GM13976 (cell line): ENCODE measurements at places on chromosomes 7 and 10.

- DNase-seq: no peak
Measured at GRCh38 chr10:15546606-15547005, 173.1 kb downstream of the ITGA8 start.

- no peak for DNase-seq
Measured at GRCh38 chr10:120369856-120370276, 87.2 kb upstream of the PLPP4 start.

GRCh38 chr10:69573056-69573806 lies at the start of gene NEUROG3:
Gene NEUROG3 (minus strand): TSS chr10:69573422. CDS start chr10:69573043, 379 bp downstream.
- DNase-seq: peak; percentile 72

GRCh38 chr10:97353945-97354344 lies 19.4 kb upstream of the FRAT2 start:
- no peak for DNase-seq

GRCh38 chr10:119165171-119166117 lies at the start of gene SFXN4:
Gene SFXN4 (minus strand): TSS chr10:119165714. CDS start chr10:119165647, 67 bp downstream.
- peak; percentile 93 for DNase-seq

- no peak for DNase-seq
Measured at GRCh38 chr7:938546-939185, 15.8 kb downstream of the ADAP1 start.

GRCh38 chr7:20237464-20238193 lies 20.4 kb upstream of the MACC1 start:
- no peak for DNase-seq

DNA sequence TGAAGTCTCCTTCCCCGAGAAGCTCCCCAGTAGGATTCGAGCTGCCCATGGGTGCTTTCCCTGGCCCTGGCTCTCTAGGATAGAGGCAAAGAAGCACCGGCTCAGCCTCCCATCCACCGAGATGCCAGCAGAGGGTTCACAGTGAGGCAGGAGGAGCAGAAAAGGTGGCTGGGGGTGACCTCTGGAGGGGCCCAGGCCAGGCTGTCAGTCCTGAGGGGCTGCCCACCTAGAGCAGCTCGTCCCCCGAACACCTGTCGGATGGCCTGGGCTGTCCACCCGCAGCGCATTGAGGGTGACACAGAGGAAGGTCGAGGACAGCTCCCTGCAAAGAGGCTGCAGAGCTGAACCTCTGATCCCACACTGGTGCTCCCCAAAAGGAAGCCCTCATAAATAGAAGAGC lies 167.2 kb upstream of the PPP2R2D start:
- no peak for DNase-seq

DNA sequence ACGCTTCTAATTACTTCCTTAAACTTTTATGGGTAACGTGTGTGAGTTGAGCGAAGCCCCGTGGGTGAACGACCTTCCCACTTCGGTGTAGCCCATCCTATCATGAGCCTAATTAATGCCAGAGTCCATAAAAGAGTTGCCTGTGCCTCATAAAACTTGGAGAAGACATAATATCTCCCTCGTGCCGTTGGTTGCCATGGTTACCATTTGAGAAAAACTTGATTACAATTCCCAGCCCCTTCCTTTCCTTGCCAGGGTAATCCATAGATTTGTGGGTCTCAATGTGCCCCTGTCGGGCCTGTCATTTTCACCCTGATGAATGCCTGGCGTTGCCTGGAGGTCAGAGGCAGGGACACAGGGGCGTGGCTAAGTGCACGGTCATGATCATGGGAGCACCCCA lies 127.1 kb downstream of the GLRX3 start:
- no peak for DNase-seq

DNA sequence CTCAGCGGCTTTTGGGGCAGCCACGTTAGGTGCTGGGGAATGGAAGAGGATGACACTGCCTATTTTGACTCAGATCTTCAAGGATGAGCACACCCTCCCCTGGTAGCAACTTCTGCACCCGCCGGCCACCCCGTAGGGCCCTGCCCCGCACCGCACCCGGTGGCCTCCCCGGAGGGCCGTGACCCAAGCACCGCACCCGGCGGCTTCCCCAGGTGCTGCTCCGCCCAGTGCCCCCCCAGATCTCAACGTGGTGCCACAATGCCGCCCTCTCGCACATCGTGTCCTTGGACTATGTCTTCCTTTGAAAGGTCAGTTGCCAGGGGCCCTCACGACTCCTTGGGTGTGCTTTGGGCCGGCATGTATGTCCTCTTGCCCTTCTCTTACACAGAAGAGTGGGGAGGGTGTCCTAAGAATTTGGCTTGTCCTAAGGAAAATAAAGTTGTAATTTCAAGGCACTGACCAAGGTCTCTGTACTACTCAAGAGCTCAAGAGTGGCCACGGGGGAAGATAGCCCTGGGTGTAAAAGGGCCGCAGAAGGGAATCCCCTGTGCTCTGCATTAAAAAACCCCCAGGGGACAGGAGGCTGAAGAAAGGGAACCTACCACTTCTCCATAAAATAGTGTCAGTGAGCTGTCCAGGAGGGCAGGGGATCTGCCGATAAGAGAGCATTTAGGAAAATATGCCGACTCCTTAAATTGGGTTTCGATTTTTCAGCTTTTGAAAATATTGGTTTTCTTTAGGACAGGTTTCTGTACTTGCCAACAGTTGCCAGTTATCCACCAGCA lies 1.6 kb upstream of the LANCL2 start:
- DNase-seq: no peak

GRCh38 chr10:5343561-5343960 lies 21.2 kb upstream of the UCN3 start:
- no peak for DNase-seq

GRCh38 chr7:94655848-94656657 lies at the start of gene SGCE:
Gene SGCE (minus strand): TSS chr7:94656133. CDS start chr7:94656098, 35 bp downstream.
- peak; percentile 64 for DNase-seq

GRCh38 chr10:15168291-15168785 lies at the start of gene NMT2:
Gene NMT2 (minus strand): TSS chr10:15168693. CDS start chr10:15168612, 81 bp downstream.
- DNase-seq: no peak

GRCh38 chr7:141712603-141713255 lies 4.6 kb downstream of the WEE2 start:
- DNase-seq: no peak

DNA sequence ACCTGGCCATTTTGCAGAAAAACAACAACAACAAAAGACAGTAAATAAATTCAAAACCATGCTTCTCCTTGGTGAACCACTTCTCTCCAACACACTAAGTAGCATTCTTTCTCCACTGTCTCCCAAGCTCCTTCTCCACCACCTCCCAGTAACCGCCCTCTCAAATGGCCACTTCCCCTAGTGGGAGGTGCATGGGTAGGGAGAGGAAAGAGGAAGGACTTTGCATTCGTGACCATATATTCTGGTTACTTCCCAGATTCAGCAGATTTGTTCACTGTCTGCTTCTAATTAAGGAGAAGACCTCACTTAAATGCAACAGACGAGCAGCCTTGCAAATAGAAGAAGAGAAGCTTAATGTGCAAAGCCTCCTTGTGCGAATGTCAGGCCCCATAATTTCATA lies 166.8 kb downstream of the SORCS1 start:
- no peak for DNase-seq

- DNase-seq: no peak
Measured at GRCh38 chr7:93923296-93923695, 1.8 kb downstream of the GNG11 start.

- DNase-seq: no peak
Measured at GRCh38 chr10:70714245-70714644, 41.9 kb downstream of the ADAMTS14 start.

DNA sequence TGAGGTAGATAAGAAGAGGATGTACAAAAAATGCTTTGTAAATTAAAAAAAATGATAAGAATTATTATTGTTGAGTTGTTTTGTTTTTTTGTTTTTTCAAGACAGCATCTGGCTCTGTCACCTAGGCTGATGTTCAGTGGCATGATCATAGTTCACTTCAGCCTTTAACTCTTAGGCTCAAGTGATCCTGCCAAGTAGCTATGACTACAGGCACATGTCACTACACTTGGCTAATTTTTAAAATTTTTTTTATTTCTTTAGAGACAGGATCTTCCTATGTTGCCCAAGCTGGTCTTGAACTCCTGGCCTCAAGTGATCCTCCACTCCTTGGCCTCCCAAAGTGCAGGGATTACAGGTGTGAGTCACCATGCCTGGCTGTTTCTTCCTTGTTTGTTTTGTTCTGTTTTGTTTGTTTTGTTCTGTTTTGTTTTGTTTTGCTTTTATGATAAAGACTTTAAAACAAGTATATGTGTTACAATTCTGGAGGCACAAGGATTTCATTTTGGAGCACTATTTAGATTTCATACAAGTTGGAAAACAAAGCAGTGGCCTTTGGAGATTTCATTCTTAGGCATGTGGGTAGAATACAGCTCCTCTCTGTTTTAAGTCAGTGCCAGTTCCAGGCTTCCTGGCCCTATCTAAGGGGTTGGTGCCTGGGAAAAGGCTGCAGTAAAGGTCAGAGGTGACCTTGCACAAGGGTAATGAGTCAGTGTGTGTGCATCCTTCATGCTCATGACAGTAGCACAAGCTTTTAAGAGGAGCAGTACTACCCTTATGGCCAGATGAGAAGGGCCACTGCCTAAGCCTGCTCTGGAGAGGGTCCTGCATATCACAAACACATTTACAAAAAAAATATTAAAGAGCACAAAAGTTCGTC lies 17.9 kb downstream of the FGFBP3 start:
- no peak for DNase-seq

GRCh38 chr7:144588559-144589051 lies 185.1 kb upstream of the NOBOX start:
- DNase-seq: no peak

DNA sequence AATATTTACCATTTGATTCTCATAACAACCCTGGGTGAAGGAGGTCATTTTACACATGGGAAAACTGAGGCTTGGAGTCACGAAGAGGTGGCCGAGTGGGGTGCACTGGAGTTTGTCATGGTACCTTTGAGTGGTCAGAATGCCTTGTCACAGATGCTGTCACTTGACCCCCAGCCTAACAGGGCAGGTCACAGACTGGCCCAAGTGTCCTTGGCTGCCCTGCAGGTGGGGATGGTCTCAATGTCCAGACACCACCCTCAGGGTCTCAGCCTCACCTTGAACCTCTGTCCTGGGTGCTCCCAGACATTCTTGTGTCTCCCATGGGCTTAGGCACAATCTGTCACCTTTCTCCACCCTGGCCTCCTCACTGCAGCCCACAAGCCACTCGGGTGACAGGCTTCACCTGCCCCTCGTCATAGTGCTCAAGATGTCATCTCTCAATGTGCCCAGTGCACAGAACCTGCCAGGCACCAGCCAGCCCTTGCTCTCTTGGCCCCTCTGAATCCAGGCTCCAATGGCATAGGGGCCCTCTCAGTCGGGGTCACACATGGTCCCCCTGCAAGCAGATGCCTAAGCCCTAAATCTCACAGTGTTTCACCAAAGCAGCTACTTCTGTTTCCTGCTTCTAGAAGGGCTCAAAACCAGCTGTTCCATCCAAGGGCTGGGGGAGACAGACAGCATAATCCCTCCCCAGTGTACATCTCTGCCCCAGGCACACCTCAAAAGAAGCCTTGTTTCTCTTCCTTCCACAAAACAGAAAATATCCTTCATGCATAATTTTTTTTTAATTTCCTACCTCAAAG lies 76.8 kb upstream of the NANOS1 start:
- DNase-seq: peak; percentile 5

DNA sequence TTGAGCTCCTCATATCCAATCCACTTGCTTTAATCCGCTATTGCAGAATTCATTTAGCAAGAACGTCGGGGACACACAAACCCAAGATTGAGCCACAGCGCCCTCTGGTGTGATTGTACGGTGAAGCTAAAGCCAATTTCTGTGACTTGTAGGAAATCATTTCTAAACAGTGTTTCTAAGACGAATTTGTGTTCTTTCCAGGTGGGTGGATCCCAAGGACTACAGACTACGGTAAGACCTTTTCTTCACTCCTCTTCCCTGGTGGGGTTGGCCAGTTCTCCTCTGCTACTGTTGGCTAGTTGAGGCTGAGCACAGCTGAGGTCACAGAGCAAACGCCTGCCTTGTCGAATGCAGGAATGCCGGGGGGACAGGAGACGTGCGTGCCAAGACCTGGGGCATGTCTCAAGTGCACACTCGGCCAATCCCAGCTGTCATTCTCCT lies 5.2 kb downstream of the DMBT1 start:
- peak; percentile 63 for DNase-seq

DNA sequence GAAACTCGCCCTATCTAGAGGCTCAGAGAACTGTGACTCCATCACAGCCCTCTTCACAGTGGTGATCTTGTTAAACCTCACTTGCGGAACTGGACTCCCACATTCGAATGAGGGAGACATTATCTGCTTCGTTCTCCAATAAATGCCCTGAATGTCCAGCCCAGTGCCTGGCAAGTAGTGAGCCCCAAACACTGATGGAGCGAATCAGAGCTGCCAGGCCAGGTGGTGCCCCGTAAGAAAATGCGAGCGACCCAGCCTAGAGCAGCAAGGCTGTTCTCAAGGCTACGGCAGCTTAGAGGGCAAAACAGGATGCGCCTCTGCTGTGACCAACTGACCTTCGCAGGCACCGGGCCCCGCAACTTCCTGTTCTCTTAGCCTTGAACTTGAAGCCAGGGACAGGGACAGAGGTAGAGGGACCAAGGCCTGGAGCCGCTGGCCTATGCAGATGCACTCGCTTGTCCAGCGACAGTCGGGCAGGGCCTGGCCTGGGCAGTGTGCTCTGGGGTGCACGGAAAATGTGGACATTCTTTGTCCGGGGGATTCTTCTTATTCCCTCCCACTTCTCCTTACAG lies 217.6 kb downstream of the TCERG1L start:
- DNase-seq: no peak

- no peak for DNase-seq
Measured at GRCh38 chr7:39294022-39294421, 272.2 kb upstream of the YAE1 start.

DNA sequence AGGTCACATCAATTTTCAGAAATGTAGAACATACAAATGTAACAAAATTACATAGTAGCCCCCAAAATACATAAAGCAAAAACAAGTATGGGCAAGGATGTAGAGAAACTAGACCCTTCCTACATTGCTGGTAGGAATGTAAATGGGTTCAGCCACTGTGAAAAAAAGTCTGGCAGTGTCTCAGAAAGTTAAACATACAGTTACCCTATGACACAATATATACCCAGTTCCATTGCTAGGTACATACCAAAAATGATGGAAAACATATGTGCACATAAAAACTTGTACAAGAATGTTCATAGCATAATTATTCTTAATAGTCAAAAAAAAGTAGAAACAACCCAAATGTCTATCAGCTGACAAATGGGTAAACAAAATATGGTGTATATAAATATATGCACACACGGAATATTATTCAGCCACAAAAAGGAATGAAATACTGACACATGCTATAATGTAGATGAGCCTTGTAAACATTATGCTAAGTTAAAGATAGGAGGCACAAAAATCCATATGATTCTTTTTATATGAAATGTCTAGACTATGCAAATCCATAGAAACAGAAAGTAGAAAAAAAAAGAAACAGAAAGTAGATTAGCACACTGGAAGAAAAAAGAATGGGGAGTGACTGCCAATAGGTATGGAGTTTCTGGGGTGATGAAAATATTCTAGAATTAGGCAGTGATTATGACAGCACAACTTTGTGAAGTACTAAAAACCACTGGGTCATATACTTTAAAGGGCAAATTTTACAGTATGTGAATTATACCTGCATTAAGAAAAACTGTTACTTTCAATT lies 13.5 kb downstream of the HERPUD2 start:
- DNase-seq: no peak

DNA sequence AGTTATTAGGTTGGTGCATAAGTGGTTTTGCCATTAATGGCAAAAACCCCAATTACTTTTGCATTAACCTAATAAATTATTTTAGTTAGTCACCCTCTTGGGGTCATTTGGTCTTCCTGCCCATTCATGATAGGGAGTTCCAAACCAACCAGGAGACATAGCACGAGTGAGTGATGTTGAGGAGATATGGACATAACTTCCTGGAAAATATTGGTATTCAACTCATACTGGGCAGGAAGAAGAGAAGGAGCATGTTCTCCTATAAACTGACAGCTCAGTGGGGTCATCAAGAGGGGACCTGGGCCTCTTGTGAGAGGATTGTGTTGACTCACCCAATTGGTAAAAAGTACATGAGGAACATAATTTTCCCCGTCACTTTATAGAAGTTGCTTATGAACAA lies 23.7 kb downstream of the SPAG6 start:
- DNase-seq: no peak
